ENCODE measurements at places on chromosomes 2 and 18. TPM values are rescaled to one million over a fixed set of nuclear protein-coding genes. Genes with fewer than 3 reads are reported as not detected.

GRCh38 chr2:132598536-132598935 lies 71.5 kb downstream of the LYPD1 start:
- H3K36me3 ChIP-seq: no peaks in the 10 kb centered on the region
- no peaks in the 10 kb centered on the region for H3K27me3 ChIP-seq
- no peak overlapping the region for H3K27ac ChIP-seq
- H3K4me3 ChIP-seq: no peak overlapping the region
- no peaks in the 10 kb centered on the region for H3K4me1 ChIP-seq

- no peak for DNase-seq
- no peaks in the 10 kb centered on the region for H3K4me1 ChIP-seq
- H3K36me3 ChIP-seq: no peaks in the 10 kb centered on the region
Measured at GRCh38 chr2:109597283-109597682, 16.5 kb downstream of the SEPTIN10 start.

DNA sequence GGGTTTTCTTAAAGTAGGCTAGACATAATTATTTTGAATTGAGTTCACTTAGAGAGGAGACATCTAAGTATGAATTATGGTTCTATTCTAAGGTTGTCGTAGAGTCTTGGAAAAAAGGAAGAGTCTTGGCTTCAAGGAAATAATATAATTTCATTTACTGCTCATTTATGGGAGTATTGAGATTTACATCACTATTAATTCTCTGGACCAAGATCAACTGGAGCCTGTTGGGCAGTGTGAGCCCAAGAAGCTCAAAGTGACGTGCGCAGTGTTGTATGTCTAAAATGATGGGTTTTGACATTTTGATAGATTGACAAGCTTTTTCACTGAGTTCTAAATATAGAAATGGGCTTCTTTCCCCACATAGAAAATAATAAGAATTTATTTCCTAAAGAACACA lies 154.7 kb downstream of the QPCT start:
- no peak overlapping the region for H3K4me3 ChIP-seq
- no peak overlapping the region for H3K27ac ChIP-seq
- no peaks in the 10 kb centered on the region for H3K4me1 ChIP-seq
- DNase-seq: no peak
- no peaks in the 10 kb centered on the region for H3K27me3 ChIP-seq

GRCh38 chr18:70151614-70152013 lies 53.9 kb downstream of the RTTN start:
- H3K4me3 ChIP-seq: no peak overlapping the region
- no peak for DNase-seq
- H3K4me1 ChIP-seq: no peaks in the 10 kb centered on the region
- H3K36me3 ChIP-seq: peaks cover 6% of the 10 kb centered on the region

DNA sequence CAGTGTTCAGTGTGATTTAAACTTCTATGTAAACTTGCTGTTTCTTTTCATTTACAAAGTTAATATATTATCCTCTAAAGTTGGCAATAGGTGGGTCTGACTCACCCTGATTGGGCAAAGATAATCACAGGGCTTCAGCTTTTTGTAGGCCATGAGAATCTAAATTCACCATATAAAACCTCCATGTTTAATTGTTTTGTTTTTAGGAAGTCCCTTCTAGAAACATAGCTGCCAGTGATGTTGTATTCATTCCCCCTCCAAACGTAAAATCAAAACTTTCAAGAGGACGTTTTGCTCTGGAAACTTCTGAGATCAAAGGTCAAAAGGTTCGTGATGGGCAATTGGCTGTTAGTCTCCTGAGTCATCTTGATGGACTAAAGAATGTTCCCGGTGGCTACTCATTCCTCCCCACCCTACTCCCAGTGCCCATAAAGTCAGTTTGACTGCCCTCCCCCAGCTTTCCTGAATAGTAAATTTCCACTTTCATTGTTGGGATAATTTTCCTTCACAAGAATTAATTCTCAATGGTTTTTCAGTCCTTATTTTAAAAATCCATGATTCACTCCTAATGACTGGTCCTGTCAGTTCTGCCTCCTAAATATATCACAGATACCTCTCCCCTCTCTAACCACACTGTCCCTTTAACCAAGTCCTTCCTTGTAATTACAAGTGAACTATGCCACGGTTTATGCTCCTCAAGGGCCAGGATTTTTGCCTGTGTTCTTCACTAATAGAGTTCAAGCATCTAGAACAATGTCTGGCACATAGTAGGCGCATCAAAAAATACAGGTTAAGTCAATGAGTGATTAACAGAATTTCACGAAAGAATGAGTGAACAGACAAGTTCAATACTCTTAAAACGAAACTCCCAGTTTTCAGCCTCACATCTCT lies 164.4 kb upstream of the VRK2 start:
- H3K36me3 ChIP-seq: no peaks in the 10 kb centered on the region
- H3K4me3 ChIP-seq: no peak overlapping the region
- peaks cover 16% of the 10 kb centered on the region for H3K4me1 ChIP-seq
- peak; percentile 35 for DNase-seq
- H3K27me3 ChIP-seq: no peaks in the 10 kb centered on the region

- H3K4me1 ChIP-seq: no peaks in the 10 kb centered on the region
- DNase-seq: no peak
- no peak overlapping the region for H3K4me3 ChIP-seq
- H3K27me3 ChIP-seq: no peaks in the 10 kb centered on the region
- no peaks in the 10 kb centered on the region for H3K36me3 ChIP-seq
Measured at GRCh38 chr2:120852200-120852815, 116.6 kb downstream of the GLI2 start.

DNA sequence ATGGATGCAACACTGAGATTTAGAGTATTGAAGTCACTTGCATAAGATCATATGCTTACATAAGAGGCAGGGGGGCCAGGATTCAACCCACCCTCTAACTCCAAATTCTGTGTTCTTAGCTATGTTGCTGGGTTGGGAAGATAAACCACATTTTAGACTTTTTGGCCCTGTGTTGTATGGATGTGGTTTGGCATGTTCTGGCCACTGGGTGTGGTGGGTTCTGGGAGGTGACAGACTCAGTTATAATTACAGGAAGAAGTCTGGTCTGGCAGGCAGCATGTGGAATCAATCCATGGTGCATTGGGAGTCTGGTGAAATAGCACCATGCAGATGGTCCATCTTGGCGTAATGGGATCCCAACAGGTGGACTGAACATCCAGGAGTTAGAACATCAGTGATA lies 138.9 kb downstream of the LTBP1 start:
- H3K36me3 ChIP-seq: no peaks in the 10 kb centered on the region
- no peaks in the 10 kb centered on the region for H3K27me3 ChIP-seq
- no peak overlapping the region for H3K4me3 ChIP-seq
- peaks cover 11% of the 10 kb centered on the region for H3K4me1 ChIP-seq
- no peak overlapping the region for H3K27ac ChIP-seq

DNA sequence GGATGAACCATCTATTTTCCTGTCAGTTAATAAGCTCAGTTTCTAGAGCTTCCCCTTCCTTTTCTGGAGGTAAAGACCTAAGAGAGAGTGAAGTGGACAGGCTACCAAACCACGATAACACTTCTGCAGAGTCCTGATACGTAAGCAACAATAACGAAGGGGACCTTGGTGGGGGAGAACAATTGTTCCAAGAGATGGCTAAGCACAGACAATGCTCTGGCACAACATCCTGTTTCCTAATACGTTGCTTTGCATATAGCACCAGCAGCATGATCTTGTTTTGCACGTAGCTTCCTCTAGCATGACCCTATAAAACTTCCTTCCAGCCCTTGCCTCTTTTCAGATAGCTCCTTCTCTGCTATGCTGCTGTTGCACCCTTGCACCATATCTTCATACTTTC lies 247.3 kb downstream of the RAD51AP2 start:
- no peaks in the 10 kb centered on the region for H3K27me3 ChIP-seq
- H3K4me1 ChIP-seq: no peaks in the 10 kb centered on the region
- no peaks in the 10 kb centered on the region for H3K36me3 ChIP-seq
- H3K27ac ChIP-seq: no peak overlapping the region
- H3K4me3 ChIP-seq: no peak overlapping the region
- DNase-seq: no peak

GRCh38 chr2:32534831-32535230 lies 93.0 kb upstream of the TTC27 start:
- H3K27me3 ChIP-seq: no peaks in the 10 kb centered on the region

DNA sequence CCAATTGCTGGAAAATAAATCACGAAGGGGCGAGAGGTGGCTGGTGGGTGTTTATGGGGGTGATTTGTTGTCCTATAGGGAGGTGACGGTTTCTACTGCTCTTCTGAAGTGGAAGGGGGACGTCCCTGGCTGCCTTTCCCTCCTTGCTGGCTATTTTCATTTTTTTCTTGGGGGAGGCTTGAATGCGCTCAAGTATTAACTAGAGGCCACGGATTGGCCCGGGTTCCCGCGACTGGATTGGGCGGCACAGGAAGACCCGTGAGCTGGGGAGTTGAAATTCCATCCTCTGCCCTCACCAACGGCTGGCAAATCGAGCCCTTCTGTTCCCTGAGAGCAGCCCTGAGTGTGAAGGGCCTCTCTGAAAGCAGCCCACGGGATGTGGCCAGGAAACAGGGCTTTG lies 176.5 kb upstream of the SPRED2 start:
- no peak for DNase-seq
- H3K4me1 ChIP-seq: no peaks in the 10 kb centered on the region
- no peaks in the 10 kb centered on the region for H3K27me3 ChIP-seq
- no peak overlapping the region for H3K27ac ChIP-seq
- no peaks in the 10 kb centered on the region for H3K36me3 ChIP-seq

TDRD15 gene
- total RNA-seq: not detected

DYNAP gene
- total RNA-seq: not detected

KCNF1 gene
- not detected for total RNA-seq

OSBPL1A gene
- 90.2 TPM for total RNA-seq

L3MBTL4 gene
- 8.9 TPM for total RNA-seq

DSG1 gene
- total RNA-seq: not detected
